ENCODE measurements at places on chromosomes 11 and 22. TPM values are rescaled to one million over a fixed set of nuclear protein-coding genes. Genes with fewer than 3 reads are reported as not detected.

Gene SUN2
- 51.0 TPM for total RNA-seq

GRCh38 chr11:35367491-35367890, 51.9 kb downstream of the SLC1A2 start:
- no peaks in the 10 kb centered on the region for H3K27me3 ChIP-seq
- H3K4me3 ChIP-seq: no peak overlapping the region
- H3K36me3 ChIP-seq: no peaks in the 10 kb centered on the region
- H3K4me1 ChIP-seq: peaks cover 21% of the 10 kb centered on the region

GRCh38 chr22:30196141-30196879, 50.2 kb downstream of the LIF start:
- peak; percentile 100 for DNase-seq
- H3K27me3 ChIP-seq: no peaks in the 10 kb centered on the region
- no peaks in the 10 kb centered on the region for H3K36me3 ChIP-seq

Gene CNTN5
- 1.1 TPM for total RNA-seq

GRCh38 chr11:1353383-1354124, 36.2 kb upstream of the BRSK2 start:
- H3K4me1 ChIP-seq: no peaks in the 10 kb centered on the region
- H3K36me3 ChIP-seq: no peaks in the 10 kb centered on the region
- H3K27me3 ChIP-seq: peaks cover 6% of the 10 kb centered on the region
- H3K27ac ChIP-seq: no peak overlapping the region
- no peak overlapping the region for H3K4me3 ChIP-seq

- no peak for DNase-seq
- no peaks in the 10 kb centered on the region for H3K4me1 ChIP-seq
- no peak overlapping the region for H3K27ac ChIP-seq
- no peak overlapping the region for H3K4me3 ChIP-seq
- peaks cover 20% of the 10 kb centered on the region for H3K27me3 ChIP-seq
Measured at GRCh38 chr11:119347242-119347641, 737 bp upstream of the MFRP start.

Gene CD3E
- not detected for total RNA-seq

- no peak overlapping the region for H3K27ac ChIP-seq
- H3K4me1 ChIP-seq: no peaks in the 10 kb centered on the region
- no peaks in the 10 kb centered on the region for H3K27me3 ChIP-seq
- H3K36me3 ChIP-seq: no peaks in the 10 kb centered on the region
Measured at GRCh38 chr11:113833151-113833550, 42.2 kb downstream of the USP28 start.

DNA sequence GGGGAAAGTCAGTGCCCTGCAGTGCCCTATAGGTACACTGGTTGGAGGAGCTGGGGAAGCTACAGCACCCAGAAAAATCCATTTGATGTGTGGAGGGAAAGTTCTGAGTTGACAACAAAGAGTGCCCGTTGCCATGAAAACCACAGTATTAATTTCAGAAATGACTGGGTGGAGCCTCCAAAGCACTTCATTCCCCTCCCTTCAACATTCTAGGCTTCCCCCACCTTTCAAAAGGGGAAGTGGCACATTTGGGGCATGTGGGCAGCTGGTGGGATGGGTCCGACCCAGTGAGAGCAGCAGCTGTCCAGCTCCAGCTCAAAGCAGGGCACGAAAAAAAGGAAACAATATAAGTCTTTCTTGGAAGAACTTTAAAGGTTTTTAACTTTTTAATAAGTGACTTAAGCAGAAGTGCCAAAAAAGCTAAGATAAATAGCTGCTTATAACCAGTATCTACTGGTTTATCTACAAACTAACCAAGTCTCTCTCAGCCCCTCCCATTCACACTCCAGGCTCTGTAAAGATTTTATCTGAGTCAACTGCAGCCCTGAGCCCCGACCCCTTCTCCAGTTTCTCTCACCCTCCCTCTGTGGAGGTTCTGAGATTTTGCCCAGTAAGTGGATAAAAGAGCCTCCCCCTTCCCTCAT, 9.0 kb upstream of the AHNAK start:
- no peak overlapping the region for H3K4me3 ChIP-seq
- peak overlapping the region; percentile 82 for H3K27ac ChIP-seq
- DNase-seq: peak; percentile 33
- peaks cover 20% of the 10 kb centered on the region for H3K36me3 ChIP-seq

Gene RPS6KB2
- 57.0 TPM for total RNA-seq

Gene SLC5A1
- not detected for total RNA-seq

Measured in astrocyte (in vitro differentiated cells and primary cell).